Brain (organoid and tissue), 16 donors: ENCODE measurements at places on chromosomes 5 and 9.

GRCh38 chr9:129596541-129597331 lies 24.2 kb downstream of the C9orf50 start:
- DNase-seq = peak; percentile 47

DNA sequence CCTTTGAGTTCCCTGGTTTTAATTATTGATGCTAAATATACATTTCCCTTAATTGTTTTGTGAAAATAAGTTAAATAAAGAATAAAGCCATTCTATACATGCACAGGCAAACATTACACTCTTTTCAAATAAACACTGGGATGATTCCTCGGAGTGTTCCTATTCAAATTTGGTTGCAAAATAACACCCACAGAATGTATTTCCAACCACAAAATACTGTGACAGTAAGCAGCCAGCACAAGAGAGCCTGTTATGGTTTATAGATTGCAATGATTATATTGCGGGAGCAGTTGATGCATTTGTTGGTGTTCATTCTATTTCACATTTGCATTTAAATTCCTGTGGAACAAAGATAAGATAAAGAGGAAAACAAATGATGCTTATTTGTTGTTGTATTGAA lies 632.6 kb upstream of the WWC1 start:
- no peak for DNase-seq

GRCh38 chr9:105329719-105330062 lies 85.2 kb downstream of the SLC44A1 start:
- no peak for DNase-seq

DNA sequence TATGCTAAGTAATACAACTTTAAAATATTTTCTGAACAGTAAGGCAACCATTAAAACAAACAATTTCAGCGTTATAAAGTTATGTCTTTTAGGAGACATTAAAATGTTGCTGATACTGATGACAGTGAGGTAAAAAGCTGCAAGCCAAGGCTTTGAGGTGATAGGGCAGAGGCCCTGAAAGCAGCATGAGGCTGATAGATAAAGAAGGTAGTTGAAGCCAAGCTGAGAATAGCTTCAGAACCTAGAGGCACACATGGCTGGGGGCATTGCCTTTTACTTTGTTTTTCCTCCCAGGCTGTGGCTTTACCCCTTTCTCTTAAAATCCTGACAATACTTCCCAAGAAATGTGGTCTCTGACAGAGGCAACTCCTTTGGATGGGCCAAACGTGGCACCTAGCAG lies 149.0 kb upstream of the WWC1 start:
- DNase-seq = no peak

GRCh38 chr5:449151-449550 lies 6.2 kb downstream of the EXOC3 start:
- DNase-seq = no peak

DNA sequence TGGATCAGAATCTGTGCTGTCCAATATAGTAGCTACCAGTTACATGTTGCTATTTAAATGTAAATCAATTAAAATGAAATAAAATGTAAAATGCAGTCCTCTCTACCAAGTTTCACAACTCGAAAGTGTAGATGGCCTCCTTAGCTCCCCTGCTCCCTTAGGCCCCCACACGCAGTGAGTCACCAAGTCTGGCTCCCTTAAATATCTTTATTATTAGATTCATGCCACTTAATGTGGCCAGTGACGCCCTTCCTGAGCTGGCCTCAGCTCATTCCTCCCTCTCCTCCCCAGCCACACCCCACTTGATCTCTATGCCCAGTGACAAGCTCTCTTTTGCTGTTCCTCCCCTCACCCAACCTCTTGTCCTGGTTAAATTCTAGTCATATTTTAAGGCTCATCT lies 88.4 kb upstream of the DNAH5 start:
- no peak for DNase-seq

- no peak for DNase-seq
Observed at GRCh38 chr5:149724884-149725283, 5.2 kb upstream of the PPARGC1B start.

GRCh38 chr5:75190227-75190626 lies 46.5 kb downstream of the ANKRD31 start:
- DNase-seq = no peak

DNA sequence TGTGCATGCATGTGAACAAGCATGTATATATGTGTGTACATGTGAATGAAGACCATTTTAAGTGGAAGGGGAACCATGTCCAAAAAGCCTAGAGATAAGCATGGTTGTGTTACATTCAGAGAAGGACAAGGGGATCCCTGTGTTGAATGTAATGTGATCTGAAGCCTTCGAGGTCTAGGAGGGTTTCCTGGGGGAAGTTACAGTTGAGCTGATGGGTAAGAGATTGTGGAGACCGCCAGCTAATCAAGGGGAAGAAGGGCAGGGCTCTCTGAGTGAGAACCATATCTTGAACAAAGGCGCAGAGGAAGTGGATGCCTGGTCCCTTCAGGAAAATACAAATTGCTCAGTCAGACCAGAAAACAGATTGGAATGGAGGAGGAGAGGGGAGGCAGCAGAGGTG lies 45.5 kb upstream of the TNFSF15 start:
- no peak for DNase-seq

DNA sequence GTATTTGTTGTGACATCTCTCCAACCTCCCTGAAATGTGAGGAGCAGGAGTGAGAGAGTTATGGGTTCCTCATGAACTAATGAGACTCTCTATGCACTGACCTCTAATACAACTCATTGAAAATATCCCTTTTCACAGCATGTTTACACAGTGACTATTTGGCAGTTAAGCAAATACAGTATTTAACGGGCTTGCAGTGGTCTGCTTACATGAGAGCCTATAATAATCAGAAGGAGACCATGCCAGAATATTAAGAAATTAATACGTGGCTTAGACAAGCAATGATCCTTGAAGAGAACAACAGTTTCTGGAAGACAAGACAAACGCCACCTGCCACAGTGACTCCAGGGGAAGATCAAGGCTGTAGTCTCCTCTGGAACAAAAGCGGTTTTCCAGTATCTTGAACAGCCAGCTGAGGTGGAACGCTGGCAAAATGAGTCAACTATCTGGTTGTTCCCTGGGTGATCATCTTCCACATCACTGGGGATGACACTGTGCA lies 424.5 kb downstream of the DMAC1 start:
- no peak for DNase-seq

GRCh38 chr5:8521991-8522390 lies 653.0 kb downstream of the MTRR start:
- no peak for DNase-seq

GRCh38 chr9:115524453-115525059 lies 406.6 kb upstream of the TNC start:
- DNase-seq = peak; percentile 87

DNA sequence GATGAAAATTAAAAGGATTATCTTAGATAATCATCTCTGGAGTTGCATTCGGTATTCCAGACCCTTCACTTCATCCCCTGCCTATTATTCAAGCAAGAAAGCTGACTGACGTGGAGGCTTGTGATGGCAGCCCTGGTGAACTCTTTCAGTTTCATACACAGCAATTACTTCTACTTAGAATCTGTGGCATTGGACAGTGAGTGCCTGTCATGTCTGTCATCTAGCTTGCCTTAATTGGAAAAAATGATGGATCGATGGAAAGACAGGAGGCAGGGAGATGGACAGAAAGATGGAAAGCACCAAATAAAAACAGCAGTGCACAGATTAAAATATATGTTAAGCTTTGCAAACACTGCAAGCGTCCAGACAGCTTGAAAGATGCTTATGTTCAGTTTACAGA lies 1371.0 kb upstream of the CDH6 start:
- peak; percentile 29 for DNase-seq

DNA sequence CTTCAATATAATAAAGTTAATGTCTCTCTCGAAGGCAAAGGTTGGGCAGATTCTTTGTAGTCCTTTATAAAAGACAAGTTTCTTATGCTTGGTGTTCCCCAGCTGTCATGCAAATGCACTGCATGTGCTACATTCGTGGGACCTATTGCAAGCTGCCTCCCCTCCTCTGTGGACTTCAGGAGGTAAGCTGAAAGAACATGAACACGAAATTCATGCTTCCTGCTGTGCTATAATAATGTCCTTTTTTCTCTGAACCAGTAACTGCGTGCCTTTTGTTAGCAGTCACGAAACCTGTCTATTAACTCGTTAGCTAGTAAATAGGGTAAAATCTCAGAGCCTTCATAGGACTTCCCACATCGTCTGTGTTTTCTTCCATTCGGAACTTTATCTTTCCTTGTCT lies 363.5 kb downstream of the CDH9 start:
- DNase-seq = peak; percentile 35
